ENCODE measurements at places on chromosomes 2 and 18. TPM values are rescaled to one million over a fixed set of nuclear protein-coding genes. Genes with fewer than 3 reads are reported as not detected.

- no peak for DNase-seq
Measured at GRCh38 chr2:230158468-230158867, 61.3 kb downstream of the SP110 start.

DNA sequence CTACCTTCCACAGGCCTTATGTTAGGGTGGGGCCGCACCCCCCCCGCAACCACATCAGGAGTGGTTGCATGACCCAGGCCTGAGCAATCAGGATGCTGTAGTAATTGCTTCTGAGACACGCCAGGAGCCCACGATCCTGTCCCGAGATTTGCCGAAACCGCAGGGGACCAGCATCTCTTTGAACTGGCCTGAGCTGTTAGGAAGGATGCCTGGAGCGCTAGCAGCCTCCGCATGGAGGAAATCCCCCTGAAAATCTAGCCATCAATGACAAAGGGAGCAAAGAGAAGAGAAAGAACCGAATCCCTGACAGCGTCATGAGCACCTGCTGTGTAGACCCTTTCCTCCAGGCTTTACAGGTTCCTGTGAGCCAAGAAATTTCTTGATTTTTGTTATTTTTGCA is 8.7 kb upstream of the TEX44 start:
- DNase-seq, result no peak

DNA sequence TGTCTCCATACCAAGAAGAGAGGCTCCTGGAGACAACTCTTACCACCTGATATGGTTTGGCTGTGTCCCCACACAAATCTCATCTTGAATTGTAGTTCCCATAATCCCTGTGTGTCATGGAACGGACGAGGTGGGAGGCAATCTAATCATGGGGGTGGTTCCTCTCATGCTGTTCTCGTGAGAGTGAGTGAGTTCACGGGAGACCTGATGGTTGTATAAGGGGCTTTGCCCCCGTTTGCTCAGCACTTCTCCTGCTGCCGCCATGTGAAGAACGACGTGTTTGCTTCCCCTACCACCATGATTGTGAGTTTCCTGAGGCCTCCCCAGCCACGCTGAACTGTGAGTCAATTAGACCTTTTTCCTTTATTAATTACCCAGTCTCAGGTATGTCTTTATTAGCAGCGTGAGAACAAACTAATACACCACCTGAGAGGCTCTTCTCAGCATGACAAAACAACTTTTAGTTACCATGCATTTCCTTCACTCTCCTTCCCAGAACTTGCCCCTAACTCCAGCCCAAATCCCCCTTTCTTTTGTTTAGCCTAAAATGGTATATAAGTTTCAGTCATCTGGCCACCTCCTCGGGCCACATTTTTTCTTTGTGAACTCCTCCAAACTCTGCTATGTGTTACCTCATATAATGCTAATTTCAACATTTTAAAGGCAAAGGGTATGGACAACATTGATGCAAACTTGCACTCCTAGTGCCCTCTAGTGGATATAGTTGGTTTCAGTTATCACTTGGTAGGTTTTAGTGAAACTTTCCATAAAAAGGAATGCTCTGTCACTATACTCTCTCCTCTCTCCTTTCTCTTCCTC is 58.6 kb upstream of the SLC25A52 start:
- peak; percentile 39 for DNase-seq

DNA sequence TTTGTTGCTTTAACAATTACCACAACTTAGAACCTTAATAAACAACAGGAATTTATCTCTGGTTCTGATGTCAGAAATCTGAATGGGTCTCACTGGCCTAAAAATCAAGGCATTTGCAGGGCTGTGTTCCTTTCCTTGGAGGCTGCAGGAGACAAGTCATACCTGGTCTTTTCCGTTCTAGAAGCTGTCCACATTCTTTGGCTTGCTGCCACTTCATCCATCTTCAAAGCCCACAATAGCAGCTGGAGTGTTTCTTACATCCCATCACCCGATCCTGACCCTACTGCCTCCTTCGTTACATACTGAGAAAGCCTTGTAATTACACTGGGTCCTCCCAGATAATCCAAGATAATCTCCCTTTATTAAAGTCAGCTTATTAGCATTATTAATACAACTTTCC is 18.1 kb downstream of the NETO1 start:
- DNase-seq, result no peak

DNA sequence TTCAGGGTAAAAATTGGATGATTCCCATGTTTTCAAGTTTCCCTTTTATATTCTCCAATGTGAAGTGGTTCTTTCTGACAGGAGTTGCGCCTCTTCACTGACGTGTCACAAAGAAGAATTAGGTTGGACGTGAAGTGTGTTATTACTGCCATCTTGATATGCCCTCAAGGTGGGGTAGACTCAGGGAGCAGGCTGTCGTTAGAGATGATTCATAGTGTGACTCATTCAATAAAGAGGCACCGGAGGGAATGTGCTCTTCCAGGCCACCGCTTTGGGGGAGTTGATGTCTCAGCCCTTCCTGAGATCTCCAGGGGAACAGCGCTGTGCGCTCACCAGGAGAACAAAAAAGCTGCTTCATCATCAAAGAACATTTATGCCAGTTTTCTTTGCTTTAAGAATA is 3.6 kb upstream of the DGKD start:
- DNase-seq, result no peak

- no peak for DNase-seq
Measured at GRCh38 chr18:25181581-25181980, 170.4 kb downstream of the ZNF521 start.

GRCh38 chr2:176156807-176157498 is at the start of gene HOXD3:
HOXD3 (plus strand) TSS chr2:176157307; CDS start chr2:176169115, 11,808 bp downstream.
- DNase-seq, result no peak

GRCh38 chr18:23662309-23663263 is at the start of gene ANKRD29:
ANKRD29 (minus strand) TSS chr18:23662911; CDS start chr18:23662730, 181 bp downstream.
- peak; percentile 9 for DNase-seq

DNA sequence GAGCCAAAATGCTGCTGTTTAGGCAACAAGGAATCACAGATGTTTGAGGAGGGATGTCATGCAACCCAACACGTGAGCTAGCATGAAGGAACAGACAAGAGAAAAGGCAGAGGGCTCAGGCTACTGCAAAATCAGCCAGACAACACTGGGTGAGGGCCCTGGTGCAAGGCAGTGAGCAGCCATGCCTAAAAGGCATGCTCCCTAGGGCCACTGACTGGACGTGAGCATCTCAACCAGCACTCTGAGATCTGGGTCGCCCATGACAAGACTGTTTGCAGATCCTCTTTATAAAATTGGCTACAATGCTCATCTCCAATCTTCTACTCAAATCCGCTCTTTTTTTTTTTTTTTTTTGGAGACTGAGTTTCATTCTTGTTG is 49.1 kb downstream of the KIAA2012 start:
- no peak for DNase-seq

DNA sequence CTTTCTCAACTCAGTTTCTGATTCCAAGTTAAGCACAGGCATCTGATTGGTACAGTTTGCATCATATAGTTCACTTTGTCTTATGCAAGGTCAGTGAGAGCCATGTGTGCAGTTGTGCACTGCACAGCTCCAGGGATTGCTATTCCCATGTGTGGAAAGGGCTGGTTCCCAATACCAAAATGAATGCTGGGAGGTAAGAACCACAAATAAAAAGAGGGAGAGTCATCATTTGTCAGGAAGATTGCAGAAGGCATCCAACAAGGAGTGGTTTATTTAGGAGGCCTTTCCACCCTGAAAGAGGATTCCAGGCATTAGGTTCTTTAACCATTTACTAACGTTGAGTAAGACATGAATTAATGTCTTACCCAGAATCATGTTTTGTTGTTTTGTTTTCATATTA is 141.2 kb upstream of the ST6GAL2 start:
- no peak for DNase-seq

- no peak for DNase-seq
Measured at GRCh38 chr2:45763255-45763654, 111.8 kb downstream of the PRKCE start.

- DNase-seq, result no peak
Measured at GRCh38 chr2:14189929-14190328, 442.6 kb upstream of the LRATD1 start.

DNA sequence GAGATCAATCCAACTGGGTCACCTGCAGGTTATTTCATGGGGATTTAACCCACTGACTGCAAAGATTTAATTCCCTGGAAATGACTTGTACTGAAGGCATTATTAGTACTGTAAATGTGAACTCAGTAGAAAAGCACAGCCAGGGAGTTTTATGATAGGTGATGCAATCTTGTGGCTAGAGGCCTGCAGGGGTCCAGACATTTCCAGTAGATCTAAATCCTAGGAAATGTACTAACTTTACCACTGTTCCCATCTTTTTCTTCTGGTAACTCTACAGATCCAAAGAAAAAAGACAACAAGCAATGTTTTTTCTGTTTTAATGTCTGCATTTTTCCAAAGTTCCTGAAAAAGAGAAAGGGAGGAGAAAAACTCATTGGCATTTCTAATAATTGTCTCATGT is 500.1 kb downstream of the ARHGAP15 start:
- DNase-seq, result no peak

DNA sequence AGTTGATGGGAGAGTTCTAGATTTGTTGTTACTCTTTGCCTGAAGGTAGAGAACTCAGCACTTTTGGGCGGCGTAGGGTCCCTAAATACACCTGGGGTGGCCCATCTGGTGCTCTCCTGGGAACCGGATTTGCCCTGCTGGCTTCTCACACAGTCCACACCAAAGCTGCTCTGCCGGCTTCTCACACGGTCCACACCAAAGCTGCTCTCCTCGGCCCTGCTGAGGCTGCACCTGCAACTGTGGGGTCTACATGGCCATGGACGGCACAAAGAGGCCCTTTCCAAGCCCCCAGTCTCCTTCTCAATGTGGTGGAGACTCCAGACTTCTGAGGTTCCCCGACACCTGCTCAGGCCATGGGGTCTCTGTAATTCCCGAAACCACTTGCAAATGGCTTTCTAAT is 124.8 kb upstream of the GPC1 start:
- DNase-seq, result no peak

GRCh38 chr2:54470266-54470938 is 14.3 kb downstream of the SPTBN1 start:
- no peak for DNase-seq

DNA sequence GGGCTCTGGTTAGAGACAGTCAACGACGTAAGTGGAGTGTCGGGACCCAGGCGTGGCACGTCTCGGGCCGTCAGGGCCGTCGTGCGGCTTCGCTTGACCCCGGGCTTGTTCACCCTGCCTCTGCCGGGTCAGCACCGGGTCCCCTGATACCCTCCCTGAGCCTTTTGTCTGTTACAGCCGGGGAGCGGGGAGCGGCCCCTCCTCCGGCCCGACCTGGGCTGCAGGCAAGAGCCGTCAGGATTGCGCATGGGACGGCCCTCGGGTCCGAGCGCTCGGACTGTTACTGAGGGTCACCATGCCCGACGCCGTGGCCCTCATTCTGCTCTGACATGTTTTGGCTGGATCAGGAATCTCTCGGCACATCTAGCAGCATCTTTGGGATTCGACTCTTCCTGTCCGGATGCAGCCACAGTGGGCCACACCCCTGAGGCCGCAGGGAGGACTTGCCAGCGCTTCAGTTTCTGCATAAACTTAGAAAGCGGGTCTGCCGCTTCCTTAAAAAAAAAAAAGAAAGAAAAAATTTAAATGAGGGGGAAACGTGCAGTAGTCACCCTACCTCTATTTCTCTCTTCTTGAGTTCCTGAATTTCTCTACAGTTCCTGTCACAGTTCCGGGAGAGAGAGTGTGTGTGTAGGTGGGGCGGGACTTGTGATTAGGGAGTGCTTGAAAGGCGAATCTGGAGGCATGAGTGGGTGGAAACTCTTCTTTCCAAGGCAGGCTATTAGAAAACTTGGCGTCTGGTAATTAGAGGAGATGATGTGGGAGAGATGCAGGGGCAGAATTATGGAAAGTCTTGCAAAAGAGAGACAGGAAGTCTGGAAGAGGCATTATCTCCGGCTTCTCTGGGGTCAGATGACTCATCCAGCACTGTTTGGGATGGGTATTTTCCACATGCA is 909 bp downstream of the TMEM87B start:
- peak; percentile 39 for DNase-seq

- DNase-seq, result no peak
Measured at GRCh38 chr2:16173893-16174692, 233.7 kb downstream of the MYCN start.

GRCh38 chr2:10557506-10558265 is 109.6 kb upstream of the ODC1 start:
- no peak for DNase-seq

DNA sequence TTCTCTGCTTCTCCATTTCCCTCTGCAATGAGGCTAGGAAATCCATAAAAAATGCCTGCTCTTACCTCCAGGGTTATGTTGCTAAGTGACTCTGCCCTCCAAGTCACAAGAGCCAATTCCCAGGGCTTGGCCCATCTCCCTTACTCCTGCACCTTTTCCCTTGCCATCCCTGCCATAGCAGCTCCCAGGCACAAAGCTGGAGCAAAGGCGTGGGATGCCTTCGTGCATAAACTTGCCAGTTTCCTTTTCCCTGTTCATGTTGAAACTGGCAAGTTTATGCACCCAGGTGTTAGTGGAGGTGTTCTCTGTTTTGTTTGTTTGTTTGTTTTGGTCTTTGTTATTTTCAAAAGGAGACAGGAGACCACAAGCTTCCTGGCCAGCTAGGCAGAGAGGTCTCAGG is 195.1 kb downstream of the ACKR3 start:
- DNase-seq, result no peak

- DNase-seq, result no peak
Measured at GRCh38 chr18:59555995-59556659, 141.1 kb downstream of the CCBE1 start.

DNA sequence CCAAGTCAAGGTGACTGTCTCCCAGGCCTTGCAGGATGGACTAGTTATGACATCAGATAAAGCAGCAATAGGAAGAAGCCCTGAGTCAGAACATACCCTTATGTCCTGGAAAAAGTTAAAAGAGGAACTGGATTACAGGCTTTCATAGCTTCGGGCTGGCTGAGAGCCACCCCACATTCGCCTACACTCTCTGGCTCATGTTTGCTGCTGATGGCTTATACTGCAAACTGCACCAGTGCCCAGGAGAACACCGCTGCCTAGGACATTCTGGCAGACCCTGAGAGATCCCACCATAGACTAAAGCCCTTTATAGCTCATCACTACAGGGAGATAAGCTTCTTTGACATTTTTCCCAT is 20.3 kb downstream of the SLC8A1 start:
- DNase-seq, result no peak

- no peak for DNase-seq
Measured at GRCh38 chr2:113875135-113875534, 14.8 kb upstream of the ACTR3 start.

MPP4 gene
- 0.05 TPM for total RNA-seq

MALL gene
- 1.2 TPM for total RNA-seq

MARCHF4 gene
- under 0.01 TPM for total RNA-seq

NMUR1 gene
- 0.05 TPM for total RNA-seq

SRD5A2 gene
- total RNA-seq, result 0.28 TPM

SMAD2 gene
- 132 TPM for total RNA-seq

TCF7L1 gene
- total RNA-seq, result 0.90 TPM

MROH2A gene
- total RNA-seq, result 0.71 TPM

ABCG5 gene
- not detected for total RNA-seq

RAX gene
- under 0.01 TPM for total RNA-seq

WNT10A gene
- total RNA-seq, result 1.1 TPM

Measured in thymus (tissue), 14 donors.